Effector memory CD4-positive, alpha-beta T cell (primary cell): ENCODE measurements at places on chromosomes 3 and 15.

DNA sequence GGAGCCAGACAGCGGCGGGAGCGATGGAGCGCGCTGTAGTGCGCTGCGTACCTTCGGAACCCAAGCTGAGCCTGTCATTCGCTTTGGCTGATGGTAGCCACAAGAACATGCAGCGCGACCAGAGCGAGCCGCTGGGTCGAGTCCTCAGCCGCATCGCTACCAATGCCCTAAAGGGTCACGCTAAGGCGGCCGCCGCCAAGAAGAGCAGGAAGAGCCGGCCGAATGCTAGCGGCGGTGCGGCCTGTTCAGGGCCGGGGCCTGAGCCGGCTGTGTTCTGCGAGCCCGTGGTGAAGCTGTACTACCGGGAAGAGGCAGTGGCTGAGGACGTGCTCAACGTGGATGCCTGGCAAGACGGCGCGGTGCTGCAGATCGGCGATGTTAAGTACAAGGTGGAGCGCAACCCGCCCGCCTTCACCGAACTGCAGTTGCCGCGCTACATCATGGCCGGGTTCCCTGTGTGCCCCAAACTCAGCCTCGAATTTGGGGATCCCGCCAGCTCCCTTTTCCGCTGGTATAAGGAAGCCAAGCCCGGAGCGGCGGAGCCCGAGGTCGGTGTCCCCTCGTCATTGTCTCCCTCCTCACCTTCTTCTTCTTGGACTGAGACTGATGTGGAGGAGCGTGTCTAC is 498 bp downstream of the PDE12 start:
- peak overlapping the region; percentile 73 for H3K4me3 ChIP-seq
- DNase-seq = no peak
- peaks cover 7% of the 10 kb centered on the region for H3K36me3 ChIP-seq
- H3K27ac ChIP-seq = peak overlapping the region; percentile 91

DNA sequence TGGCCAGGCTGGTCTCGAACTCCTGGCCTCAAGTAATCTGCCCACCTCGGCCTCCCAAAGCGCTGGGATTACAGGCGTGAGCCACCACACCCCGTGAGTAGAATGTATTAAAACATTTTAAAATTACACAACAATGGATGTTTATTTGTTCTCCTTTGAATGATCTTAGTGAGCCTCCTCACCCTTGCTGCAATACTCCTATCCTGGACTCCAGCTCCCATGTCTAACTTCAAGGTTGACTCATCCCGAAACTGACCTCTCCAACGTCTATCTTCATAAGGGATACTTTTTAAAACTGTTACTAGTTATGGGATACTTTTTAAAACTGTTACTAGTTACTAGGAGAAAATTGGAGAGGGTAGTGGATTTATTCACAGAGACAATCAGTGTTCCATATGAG is 17.8 kb upstream of the RHCG start:
- no peak overlapping the region for H3K4me3 ChIP-seq
- no peak for DNase-seq
- no peaks in the 10 kb centered on the region for H3K36me3 ChIP-seq
- no peak overlapping the region for H3K27ac ChIP-seq

GRCh38 chr3:119492128-119492527 is 6.2 kb upstream of the TIMMDC1 start:
- DNase-seq = no peak
- H3K27ac ChIP-seq = no peak overlapping the region
- no peak overlapping the region for H3K4me3 ChIP-seq
- peaks cover 12% of the 10 kb centered on the region for H3K36me3 ChIP-seq
- H3K27me3 ChIP-seq = no peaks in the 10 kb centered on the region

DNA sequence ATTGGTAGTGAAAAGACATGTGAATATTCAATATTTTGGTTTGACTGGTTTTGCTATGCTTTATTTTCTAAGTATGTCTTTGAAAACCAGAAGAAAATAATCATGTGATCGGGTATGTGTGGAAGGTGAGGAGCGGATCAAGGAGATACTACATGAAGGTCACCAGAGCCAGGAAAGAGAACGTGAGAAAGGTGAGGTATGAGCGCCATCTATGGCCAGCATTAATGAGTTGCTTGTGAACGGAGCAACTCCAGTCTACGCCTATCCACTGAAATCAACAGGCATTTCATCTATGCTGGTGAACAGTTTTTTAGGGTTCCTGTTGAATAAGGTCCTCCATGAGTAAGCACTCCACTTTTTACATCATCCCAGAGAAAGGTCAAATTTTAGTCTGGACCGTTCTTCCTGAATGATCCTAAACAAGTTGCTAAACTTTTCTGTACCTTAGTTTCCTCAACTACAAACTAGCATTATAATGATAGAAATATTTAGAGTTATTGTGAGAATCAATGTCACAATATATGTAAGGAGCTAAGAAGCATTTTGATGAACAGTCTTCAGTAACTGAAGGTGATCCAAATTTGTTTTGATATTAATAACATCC is 1435.2 kb upstream of the CADM2 start:
- no peaks in the 10 kb centered on the region for H3K27me3 ChIP-seq
- H3K36me3 ChIP-seq = no peaks in the 10 kb centered on the region
- no peak overlapping the region for H3K27ac ChIP-seq
- H3K4me3 ChIP-seq = no peak overlapping the region
- no peak for DNase-seq
- H3K4me1 ChIP-seq = no peaks in the 10 kb centered on the region

DNA sequence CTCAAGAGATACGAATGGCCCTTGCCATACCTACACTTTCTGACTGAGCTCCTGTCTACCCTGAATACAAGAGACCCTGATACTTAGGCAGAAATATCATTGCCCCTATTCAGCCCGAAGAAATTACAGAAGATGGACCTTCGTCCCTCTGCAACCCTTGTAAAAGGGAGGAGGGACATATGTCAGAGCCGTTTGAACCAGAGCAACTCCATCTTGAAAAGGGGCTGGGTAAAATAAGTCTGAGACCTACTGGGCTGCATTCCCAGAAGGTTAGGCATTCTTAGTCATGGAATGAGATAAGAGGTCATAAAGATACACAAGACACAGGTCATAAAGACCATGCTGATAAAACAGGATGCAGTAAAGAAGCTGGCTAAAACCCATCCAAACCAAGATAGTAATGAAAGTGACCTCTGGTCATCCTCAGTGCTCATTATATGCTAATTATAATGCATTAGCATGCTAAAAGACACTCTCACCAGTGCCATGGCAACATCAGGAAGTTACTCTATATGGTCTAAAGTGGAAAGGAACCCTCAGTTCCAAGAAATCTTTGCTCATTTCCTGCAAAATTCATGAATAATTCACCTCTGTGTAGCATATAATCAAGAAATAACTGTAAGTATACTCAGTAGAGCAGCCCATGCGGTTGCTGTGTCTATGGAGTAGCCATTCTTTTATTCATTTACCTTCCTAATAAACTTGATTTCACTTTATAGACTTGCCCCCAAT is 49.7 kb upstream of the GPD1L start:
- H3K27me3 ChIP-seq = no peaks in the 10 kb centered on the region
- H3K4me3 ChIP-seq = no peak overlapping the region
- no peak for DNase-seq
- no peaks in the 10 kb centered on the region for H3K4me1 ChIP-seq

DNA sequence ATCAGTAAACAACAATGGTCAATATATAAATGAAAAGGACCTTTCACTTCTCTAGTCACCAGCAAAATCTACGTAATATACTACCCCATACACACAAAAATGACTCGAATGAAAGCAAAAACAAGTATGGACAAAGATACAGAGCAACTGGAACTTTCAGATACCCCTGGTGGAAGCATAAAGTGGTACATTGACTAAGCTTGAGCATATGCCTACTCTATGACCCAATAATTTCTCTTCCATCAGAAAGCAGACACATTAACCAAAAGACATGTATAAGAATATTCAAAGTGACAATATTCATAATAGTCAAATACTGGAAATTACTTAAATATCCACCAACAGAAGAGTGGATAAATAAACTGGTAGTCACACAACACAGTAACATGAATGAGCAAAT is 86.0 kb downstream of the EFL1 start:
- H3K27me3 ChIP-seq = no peaks in the 10 kb centered on the region
- DNase-seq = no peak
- no peaks in the 10 kb centered on the region for H3K36me3 ChIP-seq

DNA sequence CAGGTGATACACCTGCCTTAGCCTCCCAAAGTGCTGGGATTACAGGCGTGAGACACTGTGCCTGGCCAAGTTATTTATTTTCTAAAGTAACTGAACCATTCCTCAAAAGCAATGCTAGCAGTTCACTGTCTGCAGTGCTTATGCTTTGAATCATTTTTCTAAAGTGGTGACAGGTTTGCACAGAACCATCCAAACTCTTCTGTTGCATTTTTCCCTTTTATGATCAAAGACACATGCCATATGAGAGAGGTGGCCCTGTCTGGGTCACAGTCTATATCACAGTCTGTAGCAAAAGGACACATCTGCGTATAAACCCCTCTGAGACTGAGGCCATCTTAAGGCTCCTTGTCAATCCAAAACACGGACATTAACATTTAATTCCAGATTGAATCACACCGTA is 17.2 kb downstream of the CDCP1 start:
- no peak overlapping the region for H3K27ac ChIP-seq
- H3K4me3 ChIP-seq = no peak overlapping the region
- no peaks in the 10 kb centered on the region for H3K36me3 ChIP-seq
- H3K4me1 ChIP-seq = no peaks in the 10 kb centered on the region
- no peaks in the 10 kb centered on the region for H3K27me3 ChIP-seq
- DNase-seq = no peak

DNA sequence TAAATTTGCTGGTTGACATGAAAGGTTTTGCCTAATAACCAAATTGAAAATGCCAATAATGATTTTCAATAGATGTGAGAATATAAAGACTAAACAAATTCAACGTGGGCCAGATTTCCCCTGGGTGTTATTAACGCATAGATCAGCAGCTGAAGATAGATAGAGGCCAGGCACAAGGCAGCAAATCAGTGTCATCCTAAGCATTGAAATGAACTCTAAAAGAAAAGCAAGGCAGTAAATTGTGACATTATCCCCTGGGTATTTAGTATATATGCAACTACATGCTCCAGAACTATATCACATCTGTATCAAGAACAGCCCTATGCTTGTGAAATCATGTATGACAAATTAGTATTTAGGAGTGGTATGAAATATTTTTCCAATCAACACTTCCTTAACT is 167.1 kb upstream of the EPHA3 start:
- no peak overlapping the region for H3K4me3 ChIP-seq
- no peak overlapping the region for H3K27ac ChIP-seq
- no peaks in the 10 kb centered on the region for H3K36me3 ChIP-seq
- no peaks in the 10 kb centered on the region for H3K27me3 ChIP-seq

DNA sequence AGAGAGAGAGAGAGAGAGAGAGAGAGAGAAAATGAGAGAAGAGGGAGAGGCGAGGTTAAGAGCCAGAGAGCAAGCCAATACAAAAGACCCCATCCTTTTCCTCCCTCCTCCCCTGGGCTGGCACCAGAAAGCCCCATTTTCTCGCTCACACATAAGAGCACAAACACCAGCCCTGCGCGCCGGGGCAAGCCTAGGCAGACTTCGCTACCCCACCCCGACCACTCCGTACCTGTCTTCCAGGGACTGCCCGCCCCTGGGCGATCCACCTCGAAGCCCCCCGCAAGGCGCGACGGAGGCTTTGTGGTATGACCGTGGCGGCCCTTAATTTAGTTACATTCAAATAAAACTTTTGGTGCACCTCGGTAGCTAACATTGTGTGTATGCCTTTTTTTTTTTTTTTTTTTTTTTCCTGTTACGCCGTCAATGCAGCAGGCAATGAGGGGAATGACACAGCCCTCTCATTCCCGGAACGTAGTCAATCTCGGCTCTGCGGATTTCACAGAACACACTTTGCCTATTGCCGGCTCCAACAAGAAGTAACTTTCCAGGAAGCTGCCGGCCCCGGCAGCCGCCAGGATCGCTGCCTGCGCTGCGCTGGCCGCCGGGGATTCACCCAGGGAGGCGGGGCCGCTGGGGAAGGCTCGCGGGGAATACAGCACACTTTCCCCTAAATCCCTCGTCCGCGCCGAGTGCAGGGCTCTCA is 7.7 kb downstream of the BCL6 start:
- H3K36me3 ChIP-seq = no peaks in the 10 kb centered on the region
- peak overlapping the region; percentile 95 for H3K27ac ChIP-seq
- H3K4me1 ChIP-seq = peaks cover 17% of the 10 kb centered on the region
- DNase-seq = peak; percentile 38
- H3K4me3 ChIP-seq = peak overlapping the region; percentile 94

GRCh38 chr3:72727172-72727571 is 121.1 kb downstream of the SHQ1 start:
- no peak overlapping the region for H3K4me3 ChIP-seq
- no peaks in the 10 kb centered on the region for H3K36me3 ChIP-seq
- no peaks in the 10 kb centered on the region for H3K4me1 ChIP-seq
- no peak for DNase-seq
- H3K27ac ChIP-seq = no peak overlapping the region
- H3K27me3 ChIP-seq = no peaks in the 10 kb centered on the region

- no peaks in the 10 kb centered on the region for H3K27me3 ChIP-seq
- H3K4me1 ChIP-seq = no peaks in the 10 kb centered on the region
- no peak overlapping the region for H3K4me3 ChIP-seq
Observed at GRCh38 chr15:51314391-51315337, 23.7 kb downstream of the CYP19A1 start.

GRCh38 chr3:37691213-37691830 is 170.4 kb upstream of the CTDSPL start:
- H3K4me3 ChIP-seq = no peak overlapping the region
- no peaks in the 10 kb centered on the region for H3K4me1 ChIP-seq
- no peaks in the 10 kb centered on the region for H3K36me3 ChIP-seq
- H3K27me3 ChIP-seq = no peaks in the 10 kb centered on the region
- no peak overlapping the region for H3K27ac ChIP-seq

DNA sequence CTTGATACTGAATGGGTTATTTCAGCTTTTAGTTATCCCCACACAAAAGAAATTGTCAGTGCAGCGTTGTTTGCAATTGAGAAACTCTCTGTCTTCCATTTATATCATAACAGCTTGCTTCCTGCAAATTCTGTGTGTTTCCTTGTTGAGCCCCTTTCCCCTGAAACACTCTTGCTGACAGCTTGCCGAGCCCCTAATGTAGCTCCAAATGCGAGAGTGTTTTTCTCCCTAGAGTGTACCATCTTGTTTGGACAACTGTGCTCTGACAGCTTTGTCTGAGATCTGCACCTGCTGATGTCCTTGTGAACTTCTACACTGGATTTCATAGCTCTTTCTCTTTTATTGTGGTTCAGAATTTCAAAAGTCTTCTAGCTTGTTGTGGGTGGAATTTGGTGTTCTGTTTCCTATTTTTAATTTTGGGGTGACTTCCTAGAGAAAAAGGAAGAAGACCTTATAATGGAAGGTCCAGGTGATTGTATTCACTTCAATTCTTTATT is 343.5 kb downstream of the PDCD6IP start:
- H3K4me1 ChIP-seq = no peaks in the 10 kb centered on the region
- DNase-seq = no peak
- H3K36me3 ChIP-seq = no peaks in the 10 kb centered on the region
- no peak overlapping the region for H3K27ac ChIP-seq
- H3K27me3 ChIP-seq = no peaks in the 10 kb centered on the region

GRCh38 chr3:177642042-177642803 is 444.9 kb upstream of the TBL1XR1 start:
- no peak overlapping the region for H3K4me3 ChIP-seq
- no peaks in the 10 kb centered on the region for H3K27me3 ChIP-seq
- no peak overlapping the region for H3K27ac ChIP-seq

DNA sequence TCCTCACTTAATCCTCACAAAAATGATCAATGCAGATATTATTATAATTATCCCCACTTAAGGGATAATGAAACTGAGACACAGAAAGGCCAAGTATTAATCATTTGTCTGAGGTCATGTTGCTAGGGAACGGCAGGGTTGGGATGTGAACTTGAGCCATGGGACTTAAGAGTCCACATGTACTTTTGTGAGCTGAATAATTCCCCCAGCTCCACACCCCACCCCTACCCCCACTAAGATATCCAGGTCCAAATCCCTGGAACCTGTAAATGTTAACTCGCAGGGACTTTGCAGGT is 290.5 kb upstream of the GADL1 start:
- H3K4me3 ChIP-seq = no peak overlapping the region
- no peaks in the 10 kb centered on the region for H3K27me3 ChIP-seq
- no peaks in the 10 kb centered on the region for H3K4me1 ChIP-seq
- no peaks in the 10 kb centered on the region for H3K36me3 ChIP-seq
- no peak for DNase-seq
- no peak overlapping the region for H3K27ac ChIP-seq
